Activated CD8-positive, alpha-beta T cell treated with anti-CD3 and anti-CD28 coated beads, Interleukin-2, amount 10 ng/mL, durations not matched to agents 7 days and 5 days (primary cell): ENCODE measurements at places on chromosomes 3 and 15. TPM values are rescaled to one million over a fixed set of nuclear protein-coding genes. Genes with fewer than 3 reads are reported as not detected.

The P2RY13 gene
- total RNA-seq: not detected

The PRR23B gene
- total RNA-seq: not detected

GRCh38 chr15:70435369-70435768 lies 328.0 kb downstream of the UACA start:
- DNase-seq: no peak

DNA sequence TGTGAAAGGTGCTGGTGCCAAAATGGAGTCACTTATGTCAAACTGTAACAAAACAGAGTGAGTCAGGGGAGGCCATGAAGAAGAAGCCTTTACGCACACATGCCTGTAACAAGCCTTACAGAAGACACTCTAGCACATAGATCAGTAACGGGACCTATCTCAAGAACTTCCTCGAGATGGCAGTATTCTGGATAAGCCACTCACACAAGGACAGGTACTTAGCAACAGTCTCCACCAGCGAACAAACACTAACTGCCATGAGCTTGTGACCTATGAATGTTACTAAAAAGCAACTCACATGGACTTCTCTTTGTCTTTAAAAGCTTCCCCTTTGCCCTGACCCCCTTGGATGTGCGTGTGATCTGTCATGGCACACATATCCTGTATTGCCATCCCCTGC lies 235.1 kb downstream of the CD47 start:
- no peak for DNase-seq

DNA sequence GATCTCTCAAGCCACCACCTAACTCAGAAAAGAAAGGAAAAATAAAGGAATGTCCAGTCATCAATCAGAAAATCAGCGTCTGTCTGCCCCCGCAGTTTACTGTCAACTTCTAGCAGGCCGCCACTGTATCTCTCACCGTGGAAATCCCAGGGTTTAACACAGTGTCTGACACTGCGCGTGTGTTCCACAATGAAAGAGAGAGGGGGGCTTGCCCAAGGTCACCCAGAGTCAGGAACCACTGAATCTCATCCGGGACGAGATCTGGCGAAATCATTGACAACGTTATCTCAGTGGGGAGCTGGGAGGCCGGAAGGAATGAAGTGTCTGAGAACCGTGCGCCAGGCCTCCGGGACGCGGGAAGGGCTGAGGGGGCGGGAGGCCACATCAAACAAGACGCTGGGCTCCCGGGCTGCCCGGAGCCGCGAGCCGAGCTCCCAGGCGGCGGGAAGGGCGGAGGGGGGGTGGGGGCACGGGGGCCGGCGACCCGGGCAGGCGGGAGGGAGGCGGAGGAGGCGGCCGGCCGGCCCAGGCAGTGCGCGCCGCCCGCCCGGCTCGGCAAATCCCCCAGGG lies 2.2 kb upstream of the HES1 start:
- DNase-seq: no peak

GRCh38 chr3:73786321-73786807 lies 161.6 kb upstream of the PDZRN3 start:
- DNase-seq: no peak

GRCh38 chr3:136055491-136055890 lies 90.0 kb downstream of the PPP2R3A start:
- no peak for DNase-seq

DNA sequence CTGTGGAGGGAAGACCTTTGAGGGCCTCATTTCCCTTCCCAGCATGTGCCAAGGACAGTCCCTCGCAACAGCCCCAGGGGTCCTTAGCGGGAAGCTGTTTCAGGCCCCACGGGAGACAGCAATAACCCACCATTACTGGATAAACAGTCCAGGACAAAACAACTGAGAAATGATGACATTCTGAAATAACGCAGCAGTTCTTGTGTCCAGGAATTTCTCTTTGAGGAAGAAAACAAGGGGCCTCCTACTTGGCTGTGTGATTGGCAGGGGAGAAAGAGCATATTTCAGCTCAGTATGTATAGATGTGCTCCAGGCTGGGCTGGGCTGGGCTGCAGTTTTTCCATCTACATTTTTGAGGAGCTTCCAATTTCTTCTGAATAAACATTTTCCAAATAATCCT lies 82.2 kb upstream of the THBS1 start:
- no peak for DNase-seq

GRCh38 chr15:39582286-39582976 lies 1.6 kb downstream of the THBS1 start:
- DNase-seq: no peak

- no peak for DNase-seq
Observed at GRCh38 chr15:72389231-72389630, 8.9 kb upstream of the TMEM202 start.

DNA sequence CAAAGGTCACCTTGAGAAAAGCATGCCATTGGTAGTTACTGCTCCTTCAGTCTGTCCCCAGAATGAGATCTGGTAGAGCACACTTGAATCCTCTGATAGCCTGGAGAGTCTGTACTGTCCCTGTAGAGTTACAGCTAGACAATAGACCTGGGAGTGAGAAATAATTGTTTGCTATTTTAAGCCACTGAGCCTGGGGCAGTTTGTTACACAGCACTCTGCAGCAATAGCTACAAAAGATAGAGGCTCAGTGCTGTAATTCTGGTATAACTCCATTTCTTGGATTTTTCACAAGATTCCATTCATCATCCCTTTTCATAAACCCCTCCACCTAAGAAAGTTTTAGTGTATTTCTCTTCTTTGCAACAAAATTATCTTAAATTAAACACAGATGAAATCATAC lies 242.7 kb upstream of the ARRDC4 start:
- no peak for DNase-seq

GRCh38 chr15:69141286-69141701 lies 19.1 kb upstream of the GLCE start:
- no peak for DNase-seq

DNA sequence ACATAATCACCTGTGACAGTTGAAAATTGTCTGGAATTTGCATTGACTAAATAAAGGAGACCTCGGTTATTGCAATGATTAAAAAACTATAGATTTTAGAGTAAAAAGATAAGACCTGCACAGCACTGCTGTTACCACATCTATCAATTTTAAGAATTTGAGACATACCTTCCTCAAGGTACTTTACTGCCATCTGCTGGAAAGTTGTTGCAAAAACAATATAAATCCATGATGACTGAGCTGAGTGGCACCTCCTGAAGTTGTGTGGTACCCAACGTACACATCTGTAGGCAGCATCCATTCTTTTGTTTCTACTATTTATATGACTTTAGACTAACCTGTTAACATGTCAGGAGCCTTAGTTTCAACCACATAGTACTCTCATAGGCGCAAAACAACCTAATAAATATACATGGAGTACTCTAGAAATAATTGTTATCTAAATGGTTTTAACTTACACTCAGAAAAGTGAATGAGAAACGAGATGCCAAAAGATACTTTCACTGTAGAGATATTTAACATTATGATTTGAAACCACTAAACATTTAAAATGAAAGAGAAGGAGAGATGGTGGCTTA lies 106.7 kb downstream of the GHSR start:
- peak; percentile 38 for DNase-seq
